ENCODE measurements at places on chromosomes 7 and 10.

GRCh38 chr7:96061009-96061408, 260.9 kb downstream of the SLC25A13 start:
- DNase-seq: no peak

DNA sequence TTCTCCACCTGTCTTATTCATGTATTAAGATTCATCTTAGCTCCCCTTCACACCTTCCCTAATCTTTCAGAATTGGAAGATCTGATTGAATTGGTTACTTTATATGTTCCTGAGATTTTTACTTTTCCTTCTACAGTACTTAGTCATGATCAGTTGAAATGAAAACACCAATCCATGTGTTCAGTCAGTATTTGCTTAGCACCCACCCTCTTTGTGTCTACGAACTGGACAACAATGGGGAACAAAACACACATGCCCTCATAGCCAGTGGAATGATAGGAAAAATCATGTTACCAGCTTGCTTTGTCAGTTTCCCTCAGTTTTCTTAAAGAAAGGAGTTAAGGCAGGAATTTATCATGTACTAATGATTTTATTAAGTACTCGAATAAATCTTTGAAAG, 2.0 kb downstream of the MASTL start:
- DNase-seq: no peak

- no peak for DNase-seq
These were observed 1.8 kb upstream of the NUB1 start for GRCh38 chr7:151339651-151340382.

DNA sequence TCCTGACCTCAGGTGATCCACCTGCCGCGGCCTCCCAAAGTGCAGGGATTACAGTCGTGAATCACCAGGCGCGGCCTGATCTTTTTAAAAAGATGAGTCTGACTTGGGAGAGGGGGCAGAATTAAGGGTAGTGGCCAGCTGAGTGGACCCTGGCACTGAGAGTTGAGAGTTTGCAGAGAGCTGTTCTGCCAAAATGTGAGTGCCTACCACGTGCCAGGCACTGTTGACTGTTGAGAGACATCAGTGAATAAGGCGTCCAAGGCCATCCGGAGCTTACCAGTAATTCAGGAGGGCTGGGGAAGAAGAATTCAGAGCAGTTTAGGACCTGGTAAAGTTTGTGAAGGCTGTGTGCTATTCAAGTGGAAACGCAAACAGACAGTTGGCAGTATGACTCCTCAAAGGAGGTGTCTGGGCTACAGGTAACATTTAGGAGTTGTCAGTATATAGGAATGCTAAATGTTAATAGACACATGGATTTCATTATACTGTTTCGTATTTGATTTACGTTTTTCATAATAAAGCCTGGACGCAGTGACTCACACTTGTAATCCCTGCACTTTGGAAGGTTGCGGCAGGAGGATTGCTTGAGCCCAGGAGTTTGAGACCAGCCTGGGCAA, 1.5 kb downstream of the NIPSNAP2 start:
- no peak for DNase-seq

DNA sequence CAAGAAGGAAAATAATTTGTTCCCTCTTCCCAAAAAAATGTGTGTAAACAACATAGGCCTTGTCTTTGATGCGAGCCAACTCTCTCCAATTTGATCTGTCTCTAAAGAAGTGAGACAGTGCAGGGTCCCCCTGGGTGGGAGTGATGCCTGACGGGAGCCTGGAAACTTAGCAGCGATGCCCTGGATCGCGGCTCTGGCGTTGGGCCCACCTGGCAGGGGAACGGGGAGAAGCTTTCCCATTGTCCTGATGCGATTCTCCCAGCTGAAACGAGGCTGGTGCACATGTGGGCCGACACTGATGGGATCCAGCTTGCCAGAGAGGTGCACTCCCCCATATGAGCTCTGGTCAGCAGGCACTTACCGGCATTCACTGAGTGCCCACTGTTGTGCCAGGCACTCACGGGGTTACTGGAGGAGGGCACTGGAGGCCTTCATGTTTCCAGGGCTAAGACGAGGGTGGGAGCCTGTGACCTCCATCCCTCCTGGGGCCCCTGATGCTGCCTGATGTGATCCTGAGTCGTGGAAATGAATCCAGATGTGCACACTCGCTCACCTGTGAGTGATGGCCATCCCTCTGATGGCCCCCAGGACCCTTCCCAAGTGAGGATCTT, 132.8 kb downstream of the PTPN20 start:
- DNase-seq: no peak

Data from activated CD8-positive, alpha-beta memory T cell treated with anti-CD3 and anti-CD28 coated beads for 4 hours (primary cell).